ENCODE measurements at places on chromosomes 5 and 9.

DNA sequence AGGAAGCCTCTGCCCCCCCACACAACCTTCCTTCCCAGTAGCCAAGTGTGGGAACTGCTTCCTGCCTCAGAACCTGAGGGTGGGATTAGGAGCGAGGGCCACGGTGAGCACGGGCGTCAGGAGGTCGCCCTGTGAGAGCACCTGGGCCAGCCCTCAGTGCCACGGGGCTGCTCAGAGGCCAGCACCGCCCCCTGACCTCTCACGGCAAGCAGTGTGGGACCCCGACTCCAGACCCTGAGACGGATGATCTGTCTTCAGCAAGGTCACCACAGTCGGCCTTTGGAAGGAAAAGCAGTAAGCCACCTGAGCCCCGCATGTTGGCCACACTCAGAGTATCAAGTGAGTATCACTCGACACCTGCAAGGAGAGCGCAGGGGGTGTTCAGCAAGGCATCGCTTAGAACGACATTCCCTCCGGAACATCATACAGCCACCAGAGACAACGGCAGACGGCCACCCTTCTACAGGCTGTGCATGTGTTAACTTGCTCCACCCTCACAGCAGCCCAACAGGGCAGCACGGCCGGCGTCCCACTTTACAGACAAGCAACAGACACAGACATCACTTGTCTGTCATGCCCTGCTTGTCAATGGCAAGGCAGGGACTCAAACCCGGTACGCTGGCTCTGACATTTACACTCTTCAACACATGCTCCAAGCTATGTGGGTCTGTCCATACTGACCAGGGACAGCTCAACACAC is 50.2 kb downstream of the IPPK start:
- DNase-seq, result no peak

DNA sequence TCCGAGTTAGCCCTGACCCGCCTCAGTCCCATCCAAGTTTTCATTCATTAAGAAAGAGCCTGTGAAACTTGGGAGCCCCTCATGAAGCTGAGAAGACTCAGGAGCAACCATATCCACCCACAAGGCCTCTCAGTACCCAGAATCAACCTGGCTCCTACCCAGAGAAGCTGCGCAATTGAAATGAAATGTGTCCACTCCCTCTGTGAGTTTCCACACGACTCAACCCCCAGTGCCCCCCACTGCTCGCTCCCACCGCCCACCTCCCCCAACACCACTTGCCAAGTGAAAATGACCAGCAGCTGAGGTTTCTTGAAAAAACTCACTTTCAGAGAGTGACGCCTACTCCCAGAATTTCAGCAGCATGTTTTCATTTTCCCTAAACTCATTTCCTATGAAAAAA is 104.6 kb downstream of the CDK5RAP2 start:
- DNase-seq, result no peak

DNA sequence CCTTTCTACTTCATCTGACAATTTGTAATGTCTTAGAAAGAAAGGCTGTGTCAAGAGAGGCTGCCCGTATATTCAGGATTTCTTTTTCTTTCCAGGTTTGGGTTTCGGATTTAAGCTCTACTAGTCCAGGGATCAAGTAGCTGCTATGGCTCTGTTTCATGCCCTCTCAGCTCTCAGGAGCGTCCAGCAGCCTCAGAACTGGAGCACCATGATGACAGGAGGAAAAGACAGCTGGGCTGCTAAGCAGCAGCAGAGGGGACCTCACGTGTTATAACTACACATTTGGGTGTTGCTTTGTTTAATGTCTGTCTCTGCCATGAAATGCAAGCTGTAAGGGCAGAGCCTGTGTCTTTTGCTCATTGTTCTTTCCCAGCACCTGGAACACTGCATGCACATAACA is 28.5 kb downstream of the TBC1D2 start:
- no peak for DNase-seq

DNA sequence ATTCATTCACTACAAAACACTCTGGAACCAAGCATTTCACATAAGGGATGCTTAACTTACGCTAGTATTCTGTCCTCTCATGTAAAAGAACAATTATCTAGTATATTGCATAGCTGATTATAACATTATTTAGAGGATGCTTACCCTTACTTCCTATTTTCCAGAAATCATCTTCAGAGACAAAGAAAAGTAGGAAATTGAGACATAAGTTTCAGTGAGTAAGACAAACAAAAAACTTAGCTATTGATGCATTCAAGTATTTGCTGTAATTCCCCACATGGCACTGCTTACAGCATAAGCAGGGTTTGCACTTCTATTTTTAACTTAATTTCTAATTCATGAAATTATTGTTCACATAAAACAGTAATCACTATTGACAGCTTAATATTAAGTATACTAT is 104.8 kb upstream of the SREK1 start:
- no peak for DNase-seq

DNA sequence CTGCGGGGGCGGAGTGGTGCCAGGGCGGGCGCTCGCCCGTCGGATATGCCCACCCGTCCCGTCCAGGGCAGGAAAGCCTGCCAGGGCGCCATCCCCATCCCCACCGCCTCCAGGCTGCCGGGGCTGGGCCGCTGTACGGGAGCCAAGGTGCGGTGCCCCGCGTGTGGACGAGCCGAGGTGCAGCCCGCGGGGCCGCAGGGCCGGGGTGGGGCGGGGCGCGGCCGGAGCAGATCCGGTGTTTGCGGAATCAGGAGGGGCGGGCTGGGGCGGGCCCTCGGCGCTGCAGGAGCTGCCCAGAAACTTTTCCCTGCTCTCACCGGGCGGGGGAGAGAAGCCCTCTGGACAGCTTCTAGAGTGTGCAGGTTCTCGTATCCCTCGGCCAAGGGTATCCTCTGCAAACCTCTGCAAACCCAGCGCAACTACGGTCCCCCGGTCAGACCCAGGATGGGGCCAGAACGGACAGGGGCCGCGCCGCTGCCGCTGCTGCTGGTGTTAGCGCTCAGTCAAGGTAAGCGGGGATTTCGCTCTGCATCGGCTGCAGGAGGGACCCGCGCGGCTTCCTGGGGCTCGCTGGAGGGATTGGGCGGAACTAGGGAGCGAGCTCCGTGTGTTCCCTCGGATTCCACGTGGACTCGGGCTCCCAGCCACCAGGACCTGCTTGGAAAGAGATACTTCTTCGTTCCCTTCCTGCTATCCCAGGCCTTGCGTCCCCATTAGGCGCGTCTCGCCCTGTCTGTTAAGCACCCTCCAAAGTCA is at the start of gene ITGA2:
Gene ITGA2 (plus strand): TSS at position 328 of the 756 bp plus-strand sequence. CDS start 117 bp downstream, at position 445.
- DNase-seq, result peak; percentile 30

DNA sequence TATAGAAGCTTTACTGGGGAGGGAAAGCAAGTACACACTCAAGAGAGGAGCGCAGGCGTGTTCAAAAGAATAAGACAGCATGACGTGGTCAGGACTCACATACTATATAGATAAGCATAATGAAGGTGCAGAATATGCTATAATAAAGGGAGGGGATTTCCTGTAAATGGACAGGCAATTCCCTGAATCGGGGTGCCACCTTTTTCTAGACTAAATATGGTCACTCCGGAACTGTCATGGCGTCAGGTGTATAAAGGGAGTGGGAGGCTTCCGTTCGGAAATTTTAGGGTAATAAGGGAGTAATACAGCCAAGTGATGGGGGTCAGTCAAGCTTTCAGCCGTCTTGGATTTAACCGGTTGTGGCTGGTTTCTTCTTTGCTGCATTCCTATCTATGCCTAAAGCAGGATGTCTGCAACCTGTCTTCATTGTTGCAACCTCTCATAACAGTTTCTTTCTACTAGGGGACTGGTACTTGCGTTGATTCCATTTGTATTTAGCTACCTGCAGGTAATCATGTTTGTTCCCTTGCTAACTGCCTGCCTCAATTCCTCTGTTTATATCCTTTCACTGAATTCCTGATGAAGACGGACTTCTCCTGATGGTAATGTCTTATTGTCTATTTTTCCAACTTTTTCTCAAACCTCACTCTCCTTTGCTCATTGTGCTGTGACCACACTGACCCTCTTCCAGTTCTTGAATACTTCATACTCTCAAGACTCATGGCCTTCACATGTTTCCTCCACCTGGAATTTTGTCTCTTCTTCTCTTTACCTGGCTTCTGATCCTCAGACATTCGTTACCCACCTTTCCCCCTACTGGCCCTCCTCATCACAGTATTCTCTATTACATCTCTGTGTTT is 48.9 kb downstream of the PRR16 start:
- DNase-seq, result no peak

DNA sequence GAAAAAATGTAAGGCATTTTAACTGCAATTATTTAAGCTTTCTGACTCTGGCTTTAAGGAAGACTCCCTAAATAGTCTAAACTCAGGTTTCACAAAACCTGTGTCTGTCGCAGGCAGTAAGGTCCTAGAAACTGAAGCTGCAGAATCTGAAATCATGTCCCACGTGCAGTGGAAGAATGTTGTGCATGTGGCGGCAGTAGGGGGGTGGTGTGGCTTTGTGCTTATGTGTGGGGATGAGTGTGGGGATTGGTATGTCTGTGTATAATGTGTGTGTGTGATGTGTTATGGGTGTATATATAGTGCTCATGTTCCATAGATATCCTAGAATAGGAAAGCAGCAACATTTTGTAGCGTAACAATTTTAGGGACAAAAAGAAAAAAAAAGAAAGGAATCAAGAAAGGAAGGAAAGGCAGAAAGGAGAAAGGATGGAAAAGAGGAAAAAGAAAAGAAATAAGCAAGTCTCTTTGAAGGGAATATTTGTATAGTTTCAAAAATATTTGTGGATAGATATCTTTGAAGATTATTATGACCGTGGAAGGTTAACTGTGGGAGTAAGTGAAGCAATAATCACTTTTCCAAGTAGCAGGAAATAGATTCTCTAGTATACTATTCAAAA is 6.6 kb downstream of the ANKDD1B start:
- DNase-seq, result no peak

DNA sequence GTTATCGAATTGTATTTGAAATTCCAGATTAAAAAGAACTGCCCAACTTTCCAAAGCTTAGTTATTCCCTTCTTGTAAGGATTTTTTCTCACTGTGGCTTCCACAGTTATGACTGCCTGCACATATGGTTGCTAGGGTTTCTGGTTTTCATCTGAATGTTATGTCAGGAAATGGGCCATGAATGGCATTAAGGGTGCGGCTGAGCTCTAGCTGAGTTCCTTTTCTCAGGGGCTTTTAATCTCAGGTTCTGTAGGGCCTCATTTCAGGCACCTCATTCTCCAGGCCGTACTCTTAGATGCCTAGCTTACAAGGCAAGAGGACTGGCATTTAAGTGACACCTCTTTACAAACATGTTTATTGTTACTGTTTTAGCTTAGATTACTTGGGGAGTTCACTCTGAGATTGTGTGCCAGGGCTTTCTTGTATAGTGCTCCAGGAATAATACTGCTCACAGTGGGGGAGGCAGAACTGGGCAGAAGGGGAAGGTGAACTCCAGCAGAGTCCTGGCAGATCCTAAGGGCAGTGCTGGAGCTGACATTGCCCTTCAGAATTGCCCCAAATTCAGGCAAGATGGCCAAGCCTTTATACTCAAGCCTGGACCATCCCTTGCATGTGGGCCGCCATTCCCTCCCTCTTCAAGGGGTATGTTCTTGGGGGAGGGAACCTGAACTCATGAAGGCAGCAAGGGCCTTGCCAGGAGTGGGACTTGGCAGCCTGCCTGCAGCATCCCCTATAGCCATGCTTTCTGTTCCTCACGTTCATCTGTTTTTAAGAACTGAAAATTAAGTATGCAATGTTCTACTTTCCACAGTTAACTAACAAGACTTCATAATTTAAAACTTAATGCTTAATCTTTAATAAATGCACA is 111.5 kb downstream of the KDM4C start:
- no peak for DNase-seq

GRCh38 chr5:160904591-160904990 is 52.6 kb upstream of the ATP10B start:
- no peak for DNase-seq

- DNase-seq, result no peak
These were observed 388.0 kb downstream of the ACTL7B start for GRCh38 chr9:108467653-108468324.

GRCh38 chr9:34179213-34180136 is 632 bp downstream of the UBAP1 start:
- DNase-seq, result no peak

DNA sequence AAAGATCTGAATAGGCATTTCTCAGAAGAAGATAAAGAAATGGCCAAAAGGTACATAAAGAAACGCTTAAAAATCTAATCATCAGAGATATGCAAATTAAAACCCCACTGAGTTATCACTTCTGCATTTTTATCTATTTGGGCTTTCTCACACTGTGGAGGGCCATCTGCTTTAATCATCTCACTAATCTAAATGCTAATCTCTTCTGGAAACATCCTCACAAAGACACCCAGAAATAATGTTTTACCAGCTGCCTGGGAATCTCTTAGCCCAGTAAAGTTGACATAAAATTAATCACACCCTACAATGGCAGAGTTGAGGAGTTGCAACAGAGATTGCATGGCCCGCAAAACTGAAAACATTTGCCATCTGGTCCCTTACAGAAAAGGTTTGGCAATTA is 407.9 kb upstream of the CYLC2 start:
- DNase-seq, result no peak

DNA sequence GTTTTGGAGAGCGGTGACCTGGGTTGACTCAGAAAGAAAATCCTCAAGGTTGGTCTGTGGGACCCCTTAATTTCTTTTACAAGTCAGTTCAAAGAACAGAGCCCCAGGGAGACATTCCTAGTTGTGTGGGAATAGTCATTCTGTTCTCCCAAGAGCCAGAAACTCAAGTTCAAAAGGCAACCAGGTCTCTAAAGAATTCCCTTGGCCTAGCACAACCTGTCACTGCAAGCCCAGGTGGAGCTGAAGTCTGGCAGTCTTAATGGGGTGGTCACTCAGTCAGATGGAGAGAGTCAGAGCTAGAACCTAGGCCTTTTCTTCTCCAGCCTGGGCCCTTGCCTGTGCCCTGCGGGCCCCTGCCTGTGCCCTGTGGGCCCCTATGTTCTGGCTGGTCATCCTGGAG is 37.5 kb upstream of the CDKN2AIPNL start:
- DNase-seq, result no peak

DNA sequence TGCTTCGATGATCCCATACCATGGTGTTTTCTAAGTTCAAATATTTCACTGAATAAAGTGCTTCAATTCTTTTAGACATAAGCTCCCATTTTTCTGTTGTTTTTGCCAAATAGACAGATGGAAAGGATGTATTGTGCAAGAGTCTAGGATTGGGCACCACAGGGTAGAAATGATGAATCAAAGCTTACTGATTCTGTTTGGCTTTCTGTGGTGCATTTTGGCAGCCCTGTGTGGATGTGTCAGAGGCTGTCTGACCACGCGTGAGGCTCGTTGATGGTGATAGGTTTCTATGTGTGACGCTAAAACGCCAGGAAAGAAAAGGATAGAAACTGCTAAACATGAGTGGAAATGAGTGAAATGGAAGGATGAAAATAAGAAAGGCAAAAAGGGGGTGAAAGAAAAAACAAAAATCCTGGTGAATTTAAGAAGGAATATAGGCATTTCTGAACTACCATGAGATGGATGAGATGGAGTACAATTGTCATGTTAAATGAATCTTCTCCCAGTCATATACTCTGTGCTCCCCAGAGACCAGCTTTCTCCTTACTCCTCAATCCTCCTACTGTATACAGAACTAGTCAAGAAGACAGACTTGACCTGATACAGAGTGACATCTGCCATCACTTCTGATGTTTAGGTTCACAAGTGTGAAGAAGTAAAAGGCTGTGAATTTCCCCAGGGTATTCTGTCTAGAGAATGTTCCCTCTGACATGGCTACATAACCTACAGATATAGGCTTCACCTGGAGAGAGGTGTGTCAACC is 54.4 kb downstream of the ANKH start:
- peak; percentile 44 for DNase-seq

Measured in stimulated activated naive CD8-positive, alpha-beta T cell treated with anti-CD3 and anti-CD28 coated beads, Interleukin-15, Interleukin-2, amounts not matched to agents 100 U/mL and 50 U/mL, for 24 hours (primary cell).